Foreskin keratinocyte (primary cell): ENCODE measurements at places on chromosomes 16 and 17. TPM values are rescaled to one million over a fixed set of nuclear protein-coding genes. Genes with fewer than 3 reads are reported as not detected.

DNA sequence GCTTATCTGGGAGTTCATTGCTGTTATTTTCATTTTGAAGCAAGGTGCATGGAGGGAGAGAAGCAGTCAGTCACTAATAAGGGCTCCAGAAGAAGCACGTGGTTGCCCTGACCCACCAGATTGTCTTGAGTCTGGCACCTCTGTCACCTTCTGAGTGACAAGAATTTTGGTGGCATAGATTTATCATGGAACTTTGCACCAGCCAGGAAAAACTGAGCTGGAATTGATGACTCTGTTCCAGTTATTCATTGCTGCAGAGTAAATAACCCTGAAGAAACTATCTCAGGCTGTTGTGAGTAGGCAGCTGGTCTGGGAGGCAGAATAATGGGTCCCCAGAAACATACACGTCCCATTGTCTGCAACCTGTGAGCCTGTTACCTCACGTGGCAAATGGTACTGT, 44.8 kb downstream of the HSD17B2 start:
- DNase-seq, result no peak

Gene C17orf78
- total RNA-seq, result not detected in 2 replicates

DNA sequence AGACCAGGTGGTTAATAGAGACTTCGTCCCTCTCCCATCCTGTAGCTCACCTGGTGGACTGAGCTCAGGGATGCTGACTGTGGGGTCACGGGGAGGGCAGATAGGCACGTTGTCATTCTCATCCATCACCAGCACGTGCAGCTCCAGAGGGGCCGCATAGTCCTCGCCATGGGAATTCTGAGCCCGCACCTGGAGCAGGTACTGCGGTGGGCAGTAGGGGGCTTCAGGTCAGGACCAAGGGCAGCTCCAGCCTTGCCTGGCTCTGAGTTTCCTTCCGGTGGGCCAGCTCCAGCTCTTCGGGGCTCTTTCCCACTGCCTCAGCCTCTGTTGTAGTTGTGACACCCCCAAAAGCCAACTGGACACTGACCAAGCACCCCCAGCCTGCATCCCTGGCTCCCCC, 5.6 kb downstream of the CDH16 start:
- no peak for DNase-seq

DNA sequence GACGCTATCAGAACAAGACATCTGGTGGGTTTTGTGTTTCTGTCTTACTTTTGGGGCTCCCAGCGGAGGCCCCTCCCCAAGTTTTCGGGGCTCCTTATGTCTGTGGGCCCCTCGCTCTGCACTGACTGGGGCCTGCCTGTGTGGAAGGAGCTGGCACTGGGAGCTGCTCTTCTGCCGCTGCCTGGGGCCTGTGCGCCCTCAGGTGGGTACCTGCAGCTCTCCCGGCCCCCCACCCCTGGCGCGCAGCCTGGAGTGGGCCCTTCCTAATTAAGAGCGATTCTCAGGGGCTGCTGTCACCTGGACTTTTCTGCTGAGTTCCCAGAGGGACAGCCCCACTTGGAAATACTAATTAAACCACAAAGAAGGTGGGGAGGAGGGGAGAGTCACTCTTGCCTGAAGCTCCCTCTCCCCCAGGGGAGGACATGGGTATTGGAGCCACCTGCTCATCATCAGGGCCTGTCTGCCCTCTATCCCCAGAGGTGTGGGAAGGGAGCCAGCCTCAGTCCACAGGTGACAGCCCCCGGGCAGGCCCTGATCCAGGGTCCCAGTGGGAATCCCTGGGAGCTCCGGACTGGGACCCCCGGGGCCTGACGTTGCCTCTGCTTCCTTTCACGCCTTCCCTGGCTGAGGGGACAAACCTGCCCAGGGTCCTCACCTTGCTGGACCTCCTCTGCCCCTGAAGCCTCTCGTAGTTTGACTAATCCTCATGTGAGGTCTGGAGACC, 36.5 kb downstream of the GSE1 start:
- no peak for DNase-seq

DNA sequence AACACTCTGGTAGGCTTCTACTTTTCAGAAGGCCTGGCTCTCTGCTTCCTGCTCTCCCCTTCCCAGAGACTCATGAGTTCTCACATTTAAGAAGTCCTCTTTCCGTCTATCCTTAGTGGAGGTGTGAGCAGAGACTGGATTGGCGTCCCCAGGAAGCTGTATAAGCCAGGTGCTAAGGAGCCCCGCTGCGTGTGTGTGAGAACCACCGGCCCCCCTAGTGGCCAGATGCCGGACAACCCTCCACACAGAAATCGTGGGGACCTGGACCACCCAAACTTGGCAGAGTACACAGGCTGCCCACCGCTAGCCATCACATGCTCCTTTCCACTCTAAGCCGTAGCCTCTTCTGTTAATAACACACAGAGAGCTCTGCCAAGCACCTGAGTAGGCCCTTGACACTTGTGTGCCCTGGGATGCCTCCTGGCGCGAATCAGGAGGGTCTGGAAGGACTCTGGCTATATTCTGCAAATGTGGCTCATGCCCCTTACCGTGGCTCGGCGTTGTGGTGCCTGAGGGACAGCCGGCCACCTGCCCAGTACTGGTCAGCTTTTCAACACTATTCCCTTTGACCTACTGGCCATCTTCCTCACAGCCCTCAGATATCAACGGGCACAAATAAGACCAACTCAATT, 13.9 kb downstream of the CYB5D2 start:
- DNase-seq, result no peak

Gene SCN4A
- total RNA-seq, result not detected in 2 replicates

DNA sequence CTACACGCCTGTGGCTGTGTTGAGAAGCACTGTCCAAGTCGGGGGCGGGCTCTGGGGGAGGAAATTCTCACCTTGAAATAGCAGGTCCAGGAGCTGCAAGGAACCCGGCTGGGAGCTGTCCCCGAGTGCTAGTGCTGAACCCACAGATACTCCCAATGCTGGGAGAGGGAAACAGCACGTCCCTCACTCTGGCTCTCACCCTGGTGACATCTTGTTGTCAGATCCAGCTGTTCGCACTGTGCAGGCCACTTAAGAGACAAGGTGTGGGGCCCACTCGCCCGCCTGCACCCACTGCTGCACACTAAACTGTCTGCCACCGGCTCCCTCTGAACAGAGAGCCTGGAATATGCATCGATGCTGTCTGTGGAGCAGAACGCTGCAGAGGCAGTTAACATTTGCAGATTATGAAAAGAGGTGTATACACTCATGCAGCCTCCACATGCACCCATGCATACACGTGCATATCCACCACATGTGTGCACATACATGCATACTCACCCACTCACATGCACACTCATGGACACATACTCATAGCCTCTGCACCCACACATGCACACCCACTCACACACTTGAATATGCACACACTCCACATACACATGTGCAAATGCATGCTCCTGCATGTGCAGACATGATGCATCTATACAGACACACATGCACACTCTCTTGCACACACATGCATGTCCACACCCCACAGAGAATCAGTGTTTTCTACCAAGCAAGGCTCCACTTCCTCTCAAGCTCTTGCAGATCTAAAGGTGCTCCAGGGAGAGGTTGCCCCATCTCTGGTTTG, 42.0 kb downstream of the MGAT5B start:
- DNase-seq, result peak; percentile 13

DNA sequence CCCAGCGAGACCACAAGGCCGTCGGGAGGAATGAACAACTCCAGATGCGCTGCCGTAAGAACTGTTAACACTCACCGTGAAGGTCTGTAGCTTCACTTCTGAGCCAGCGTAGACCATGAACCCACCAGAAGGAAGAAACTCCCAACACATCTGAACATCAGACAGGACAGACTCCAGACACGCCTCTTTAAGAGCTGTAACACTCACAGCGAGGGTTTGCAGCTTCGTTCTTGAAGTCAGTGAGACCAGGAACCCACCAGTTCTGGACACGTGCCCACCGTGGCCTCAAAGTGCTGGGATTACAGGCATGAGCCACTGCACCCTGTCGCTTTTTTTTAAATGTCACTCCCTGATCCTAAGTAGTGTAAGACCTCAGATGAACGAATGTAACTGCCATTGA, 17.3 kb downstream of the KPNA2 start:
- DNase-seq, result no peak

- DNase-seq, result no peak
These were observed 15.5 kb downstream of the SPACA3 start for GRCh38 chr17:33007186-33007585.

Gene SOX15
- 176 and 179 TPM in 2 replicates for total RNA-seq

- DNase-seq, result peak; percentile 47
These were observed at the start of gene SLC43A2 for GRCh38 chr17:1627982-1628855. TSS of gene SLC43A2 (minus strand) at chr17:1628834. CDS start at chr17:1627874, 960 bp downstream.

DNA sequence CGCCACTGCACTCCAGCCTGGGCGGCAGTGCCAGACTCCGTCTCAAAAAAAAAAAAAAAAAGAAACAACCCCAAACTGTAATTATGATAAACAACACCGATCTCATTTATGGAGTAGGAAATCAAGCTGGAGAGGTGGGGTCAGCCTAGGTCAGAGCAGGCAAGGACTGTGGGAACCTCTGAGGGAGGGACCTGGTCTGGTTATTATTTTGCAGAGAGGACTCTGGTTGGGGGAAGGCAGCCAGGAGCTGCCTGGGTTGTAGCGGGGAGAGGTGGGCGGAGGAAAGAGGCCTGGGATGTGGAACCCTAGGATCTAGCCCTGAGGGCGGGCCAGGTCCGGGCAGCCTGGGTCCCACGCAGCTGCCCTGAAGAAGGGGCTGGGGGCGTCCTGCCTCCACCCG, 10.9 kb upstream of the HS3ST6 start:
- DNase-seq, result no peak

Gene ZNF174
- total RNA-seq, result 6.7 and 7.3 TPM in 2 replicates

Gene GAS2L2
- total RNA-seq, result not detected in 2 replicates

DNA sequence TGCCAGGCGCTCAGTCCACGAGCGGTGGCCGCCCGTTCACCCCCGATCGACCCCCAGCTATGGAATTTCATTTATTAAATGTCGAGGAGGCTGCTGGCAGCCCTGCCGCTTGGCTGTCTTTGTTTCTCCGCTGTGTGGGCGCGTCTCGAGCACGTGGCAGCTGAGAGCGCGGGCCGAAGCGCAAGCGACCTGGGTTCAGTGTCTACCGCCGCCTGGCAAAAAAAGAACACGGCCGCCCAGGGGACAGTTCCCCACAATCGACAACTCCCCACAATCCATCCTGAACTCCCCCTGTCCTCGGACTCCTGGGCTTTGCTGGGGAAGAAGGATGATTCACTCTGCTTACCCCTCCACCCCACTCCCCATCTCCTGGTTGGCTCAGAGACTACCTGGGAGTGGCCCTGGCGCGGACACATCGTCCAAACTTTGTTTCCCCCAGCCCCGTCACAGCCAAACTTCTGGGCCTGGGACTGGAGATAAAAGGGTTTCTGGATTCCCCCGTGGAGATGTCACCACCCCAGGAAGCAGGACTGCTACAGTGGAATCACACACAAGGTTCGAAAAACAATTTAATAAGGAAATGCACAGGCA, 1.7 kb upstream of the ANKRD13B start:
- peak; percentile 50 for DNase-seq

- no peak for DNase-seq
These were observed 2.5 kb downstream of the SEZ6 start for GRCh38 chr17:29003289-29003688.

Gene EEF2K
- 21.4 and 21.6 TPM in 2 replicates for total RNA-seq

- peak; percentile 42 for DNase-seq
These were observed 53.0 kb downstream of the GPRC5B start for GRCh38 chr16:19831678-19832077.

DNA sequence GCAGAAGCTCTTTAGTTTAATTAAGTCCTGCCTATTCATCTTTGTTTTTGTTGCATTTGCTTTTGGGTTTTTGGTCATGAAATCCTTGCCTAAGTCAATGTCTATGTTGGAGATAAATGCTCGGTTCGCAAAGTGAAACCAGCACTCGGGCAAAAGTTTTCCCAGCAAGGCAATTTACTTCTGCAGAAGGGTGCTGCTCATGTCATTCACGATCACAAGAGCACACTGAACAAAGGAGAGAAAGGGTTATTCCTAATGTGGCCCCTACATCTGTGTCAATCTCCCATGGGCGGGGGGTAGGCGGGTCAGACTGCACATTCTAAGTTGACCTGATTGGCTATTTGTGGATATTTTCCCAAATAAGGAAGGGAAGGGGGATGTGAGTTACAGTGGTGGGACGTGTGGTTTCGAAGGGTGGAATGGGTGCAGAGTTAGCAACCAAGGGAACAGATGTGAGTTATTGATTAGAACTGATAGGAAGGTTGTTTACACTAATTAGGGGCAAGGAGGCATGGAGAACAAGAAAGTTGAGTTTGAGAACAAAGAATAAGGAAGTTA, 23.0 kb downstream of the ATF7IP2 start:
- DNase-seq, result no peak

Gene ZDHHC1
- total RNA-seq, result 3.3 and 3.6 TPM in 2 replicates

DNA sequence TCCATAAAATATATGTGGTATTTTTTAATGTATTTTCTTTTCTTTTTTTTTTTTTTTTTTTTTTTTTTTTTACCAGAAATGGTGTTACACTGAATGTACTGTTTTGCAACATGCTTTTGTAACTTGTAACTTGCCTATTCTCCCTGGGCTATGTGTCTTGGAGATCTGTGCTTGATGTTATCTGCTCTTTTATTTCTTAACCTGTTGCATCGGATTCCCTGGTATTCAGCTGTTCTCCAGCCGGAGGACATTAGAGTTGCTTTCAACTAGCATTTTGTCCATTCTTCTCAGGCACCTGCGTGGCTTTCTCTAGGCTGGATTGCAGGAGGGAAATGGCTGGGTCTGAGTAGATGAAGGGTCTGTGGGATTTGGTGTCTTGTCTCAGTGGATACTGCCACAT, 47.4 kb downstream of the KATNIP start:
- DNase-seq, result no peak

Gene TP53TG3
- not detected in 2 replicates for total RNA-seq

Gene MEFV
- total RNA-seq, result not detected in 2 replicates

Gene NKD1
- total RNA-seq, result 0.48 and 0.60 TPM in 2 replicates

Gene RARA
- total RNA-seq, result 26.4 and 28.4 TPM in 2 replicates

- no peak for DNase-seq
These were observed 336.2 kb downstream of the XYLT1 start for GRCh38 chr16:17134586-17134985.

Gene ZNF385C
- total RNA-seq, result 0.04 TPM in 1 of 2 replicates, not detected in the other

GRCh38 chr16:85125570-85126393, 13.5 kb upstream of the CIBAR2 start:
- no peak for DNase-seq

DNA sequence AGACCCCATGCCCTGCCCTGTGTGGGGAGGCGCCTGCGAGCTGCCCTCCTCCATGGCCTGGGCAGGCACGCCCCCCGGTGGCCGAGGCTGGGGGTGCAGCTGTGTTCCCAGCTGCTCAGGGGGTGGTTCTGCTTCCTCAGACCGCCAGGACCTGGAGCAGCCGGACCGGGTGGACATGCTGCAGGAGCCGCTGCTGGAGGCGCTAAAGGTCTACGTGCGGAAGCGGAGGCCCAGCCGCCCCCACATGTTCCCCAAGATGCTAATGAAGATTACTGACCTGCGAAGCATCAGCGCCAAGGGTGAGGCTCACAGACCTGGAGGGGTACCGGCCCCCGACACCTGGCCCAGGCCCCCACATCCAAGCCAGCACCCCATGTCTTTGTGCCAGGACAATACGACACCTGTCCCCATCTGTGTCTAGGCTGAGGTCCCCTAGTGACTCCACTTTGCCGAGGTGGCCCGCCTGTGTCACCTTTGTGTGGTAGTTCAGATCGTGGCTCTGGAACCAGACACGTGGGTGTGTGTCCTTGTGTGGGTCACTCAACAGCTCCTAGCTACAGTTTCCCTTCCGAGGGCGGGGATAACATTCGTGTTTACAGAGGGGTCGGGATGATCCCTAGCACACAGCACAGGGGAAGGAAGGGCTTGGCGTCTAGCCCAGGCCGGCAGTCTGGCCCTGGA, 9.3 kb downstream of the GJD3 start:
- no peak for DNase-seq
